ENCODE measurements at places on chromosomes 3 and 15.

- no peak for DNase-seq
Measured at GRCh38 chr15:25982736-25983135, 119.6 kb upstream of the ATP10A start.

DNA sequence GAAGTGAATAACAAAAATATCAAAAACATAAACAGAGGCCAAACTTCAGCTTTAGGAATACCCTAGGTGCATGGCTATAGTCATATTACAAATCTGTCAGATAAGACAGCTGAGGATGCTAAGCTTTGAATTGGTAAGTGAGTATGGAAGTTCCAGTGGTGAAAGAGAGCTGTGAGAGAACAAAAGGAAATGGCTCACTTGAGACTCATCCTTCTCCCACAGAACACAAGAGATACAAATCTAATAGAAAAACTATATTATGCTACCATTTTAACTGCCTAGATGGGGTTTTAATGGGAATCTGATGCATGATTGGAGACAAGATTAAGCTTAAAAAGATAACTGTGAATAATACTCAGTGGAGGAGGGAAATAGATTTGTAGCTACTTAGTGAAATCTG lies 21.5 kb upstream of the PEX5L start:
- no peak for DNase-seq

- no peak for DNase-seq
Measured at GRCh38 chr3:33789183-33789954, 9.1 kb upstream of the PDCD6IP start.

- no peak for DNase-seq
Measured at GRCh38 chr3:171778493-171778892, 31.8 kb downstream of the PLD1 start.

GRCh38 chr3:54731732-54732445 lies 196.0 kb downstream of the LRTM1 start:
- no peak for DNase-seq

DNA sequence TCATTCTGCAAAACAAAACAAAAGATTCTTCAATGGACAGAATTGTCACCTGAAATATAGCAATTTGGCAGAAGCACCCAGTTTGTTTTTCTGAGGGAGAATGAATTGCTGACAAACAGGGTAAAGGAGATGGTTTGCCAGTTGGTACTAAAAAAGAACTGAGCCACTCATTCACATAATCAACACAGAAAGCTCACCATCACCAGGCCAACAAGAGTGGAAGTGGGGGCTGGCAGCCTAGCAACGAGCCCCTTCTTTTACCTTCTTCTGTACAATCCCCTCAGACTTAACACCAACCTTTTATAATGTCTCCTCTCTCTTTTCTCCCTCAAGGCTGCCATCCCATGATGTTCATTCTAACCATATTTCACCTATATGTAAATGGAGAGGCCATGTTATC lies 5.9 kb downstream of the TOP2B start:
- no peak for DNase-seq

DNA sequence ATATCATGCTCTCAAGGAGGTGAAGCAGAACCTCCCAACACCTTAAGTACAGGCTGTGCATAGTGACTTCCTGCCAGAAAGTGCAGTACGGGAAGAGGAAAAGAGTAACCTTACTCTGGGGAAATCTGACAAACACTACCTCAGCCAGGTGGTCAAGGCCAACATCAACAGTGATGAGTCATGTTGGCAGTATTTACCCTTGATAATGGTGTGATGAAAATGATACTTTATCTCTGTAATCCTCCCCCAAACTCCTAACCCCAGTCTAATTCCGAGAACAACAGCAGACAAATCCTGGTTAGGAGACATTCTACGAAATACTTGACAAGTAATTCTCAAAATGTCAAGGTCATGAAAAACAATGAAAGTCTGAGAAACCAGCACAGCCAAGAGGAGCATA lies 26.5 kb downstream of the ANKDD1A start:
- DNase-seq: no peak

- DNase-seq: no peak
Measured at GRCh38 chr3:97763586-97764406, 762 bp upstream of the ARL6 start.

- peak; percentile 76 for DNase-seq
Measured at GRCh38 chr3:194686816-194687637, 1.3 kb downstream of the FAM43A start.

GRCh38 chr15:85942632-85943031 lies 137.0 kb upstream of the AGBL1 start:
- no peak for DNase-seq

DNA sequence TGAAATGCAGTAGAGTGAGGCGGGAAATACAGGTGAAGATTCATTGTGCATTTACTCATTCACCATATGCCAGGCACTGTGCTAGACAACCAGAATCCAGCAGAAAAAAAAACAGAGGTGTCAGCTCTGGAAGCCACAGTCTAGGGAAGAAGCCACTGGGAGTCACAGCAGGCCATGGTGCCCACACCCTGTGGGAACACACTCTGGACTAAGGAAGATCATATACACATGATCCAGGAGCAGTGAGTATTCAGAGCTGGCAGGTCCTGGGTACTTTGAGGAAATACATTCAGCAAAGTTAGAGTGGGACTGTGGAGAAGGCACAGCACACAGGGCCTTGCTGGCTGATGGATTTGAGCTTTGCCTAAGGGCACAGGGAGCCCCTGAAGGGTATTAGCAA lies 14.8 kb downstream of the FAM240A start:
- DNase-seq: no peak

- DNase-seq: peak; percentile 14
Measured at GRCh38 chr3:127485396-127486170, 105.0 kb downstream of the TPRA1 start.

GRCh38 chr3:134817297-134817696 lies 22.2 kb downstream of the EPHB1 start:
- DNase-seq: peak; percentile 51

DNA sequence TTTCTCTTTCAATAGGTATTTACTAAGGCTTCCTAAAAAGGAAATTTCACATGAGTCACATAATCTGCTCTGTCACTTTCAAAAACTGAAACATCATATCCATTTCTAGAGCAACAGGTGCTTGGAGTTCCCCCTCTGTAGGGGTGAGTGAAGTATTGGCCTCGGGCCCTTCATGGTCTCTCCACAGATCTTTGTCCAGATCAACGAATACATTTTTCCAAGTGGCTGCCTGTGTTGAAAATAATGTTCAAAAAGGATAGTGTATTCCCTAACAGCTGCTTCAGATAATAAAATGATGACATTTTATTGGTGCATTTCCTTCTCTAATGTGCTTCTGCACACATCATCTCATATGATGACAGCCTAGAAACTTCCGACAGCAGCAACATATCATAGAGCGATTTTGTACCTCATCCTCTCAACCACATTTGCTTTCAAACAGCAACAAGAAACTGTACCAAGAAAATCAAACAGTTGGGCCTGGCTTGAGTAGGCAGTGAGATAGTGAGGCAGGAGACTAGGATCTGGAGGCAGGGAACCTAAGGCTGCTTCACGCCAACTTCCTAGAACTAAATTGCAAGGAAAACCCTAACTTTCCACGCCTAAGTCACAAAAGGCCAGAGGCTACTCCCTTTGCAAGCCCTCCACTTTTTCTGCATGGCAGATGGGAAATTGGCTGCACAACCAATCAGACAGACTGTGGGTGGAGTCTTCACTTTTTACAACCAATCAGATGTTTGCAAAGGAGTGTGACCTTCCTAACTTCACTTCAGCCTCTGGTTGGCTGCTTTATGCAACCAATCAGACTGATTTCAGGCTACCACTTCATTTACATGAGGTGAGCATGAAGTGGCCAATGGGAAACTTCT lies 340.2 kb downstream of the LRRC3B start:
- no peak for DNase-seq

DNA sequence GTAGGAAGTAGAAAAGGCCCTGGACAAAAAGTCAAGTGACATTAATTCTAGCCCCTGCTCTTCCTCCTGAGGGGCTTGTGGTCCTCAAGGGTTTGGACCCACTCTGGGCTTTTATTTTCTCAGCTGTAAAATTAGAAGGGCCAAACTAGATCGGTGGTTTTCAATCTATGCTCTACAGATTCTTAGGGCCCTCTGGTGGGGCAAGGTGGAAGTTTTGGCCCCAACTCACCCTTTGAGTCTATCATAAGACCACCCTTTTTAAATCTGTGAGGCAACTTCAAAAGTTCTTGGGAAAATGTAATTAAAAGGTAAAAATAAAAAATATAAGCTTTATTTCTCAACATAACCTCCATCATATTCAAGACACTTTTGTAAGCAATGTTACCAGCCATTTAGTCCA lies 25.6 kb upstream of the CFAP161 start:
- DNase-seq: no peak

DNA sequence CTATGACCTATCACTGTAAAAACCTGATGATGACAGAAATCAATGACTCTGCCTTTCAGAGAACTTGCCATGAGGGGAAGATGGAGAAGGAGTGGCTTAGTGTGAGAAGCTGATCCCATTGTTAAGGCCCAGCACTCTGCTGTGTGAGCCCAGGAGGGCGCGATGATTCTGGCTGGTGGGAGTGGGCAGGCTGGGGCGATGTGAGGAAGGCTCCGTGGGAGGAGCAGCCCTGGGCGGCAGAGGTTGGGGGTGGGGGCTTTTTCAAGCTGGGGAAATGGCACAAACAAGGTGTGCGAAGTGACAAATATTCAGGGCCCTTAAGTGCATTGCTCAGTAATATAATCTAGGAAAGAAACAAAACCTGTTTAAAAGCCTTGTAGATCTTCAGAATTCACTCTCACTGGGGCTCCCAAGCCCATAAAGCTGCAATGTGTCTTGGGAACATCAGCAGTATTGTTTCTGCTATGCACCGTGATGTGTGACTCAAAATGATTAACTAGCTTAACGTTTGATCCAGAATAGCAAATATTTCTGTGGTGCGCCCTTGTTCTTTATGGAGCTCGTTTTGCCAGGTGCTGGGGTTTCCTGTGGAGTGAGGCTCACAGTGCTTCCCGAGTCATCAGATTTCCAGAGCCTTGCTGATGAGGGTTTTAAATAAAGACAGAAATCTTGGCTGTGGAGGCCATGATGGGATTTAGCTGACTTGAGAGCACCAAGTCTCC lies 141.0 kb downstream of the CHDH start:
- no peak for DNase-seq

DNA sequence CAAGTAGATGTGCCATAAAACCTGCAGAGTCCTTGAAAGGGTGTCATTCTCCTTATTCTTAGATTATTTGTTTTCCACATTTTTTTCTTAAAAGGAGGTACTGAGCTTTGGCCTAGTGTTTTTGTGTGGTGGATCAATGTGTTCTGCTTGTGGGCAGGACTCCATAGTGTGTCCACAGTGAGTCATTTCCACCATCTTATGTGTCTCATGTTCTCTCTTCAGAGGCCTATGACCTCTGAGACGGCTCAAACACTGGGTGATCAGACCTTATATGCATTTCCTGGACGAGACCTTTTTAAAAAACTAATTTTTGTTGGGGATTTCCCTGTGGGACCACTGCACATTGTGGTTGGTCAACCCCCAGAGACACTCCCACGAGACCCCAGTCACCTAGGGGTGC lies 93.4 kb downstream of the CHCHD4 start:
- no peak for DNase-seq

GRCh38 chr15:66603301-66604179 lies 37.7 kb upstream of the LCTL start:
- peak; percentile 86 for DNase-seq

DNA sequence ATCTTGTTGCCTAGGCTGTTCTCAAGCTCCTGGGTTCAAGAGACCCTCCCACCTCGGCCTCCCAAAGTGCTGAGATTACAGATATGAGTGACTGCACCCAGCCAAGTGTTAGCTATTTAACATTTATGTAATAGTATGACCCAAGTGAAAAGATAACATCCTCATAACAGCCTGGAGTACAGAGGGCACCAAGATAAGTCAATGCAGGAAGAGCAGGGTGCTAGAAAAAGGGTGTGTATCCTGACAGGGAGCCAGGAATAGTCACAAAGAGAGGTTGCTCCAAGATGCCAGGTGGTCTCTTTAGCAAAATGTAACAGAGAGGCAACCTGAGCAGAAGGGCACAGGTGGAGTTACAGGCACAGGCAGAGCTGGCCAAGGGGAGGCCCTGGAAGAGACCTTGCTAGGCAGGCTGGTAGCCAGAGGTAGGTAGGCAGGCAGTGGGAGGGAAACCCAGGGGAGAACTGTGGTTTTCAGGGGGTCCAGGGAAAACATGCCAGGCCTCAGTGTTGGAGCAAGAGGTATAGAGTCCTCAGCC lies 277.4 kb downstream of the ERC2 start:
- no peak for DNase-seq

- DNase-seq: no peak
Measured at GRCh38 chr3:67540198-67540894, 114.1 kb downstream of the SUCLG2 start.

- DNase-seq: peak; percentile 72
Measured at GRCh38 chr15:55588070-55588814, at the start of gene PYGO1. PYGO1 (minus strand) TSS chr15:55588345; CDS start chr15:55587883, 462 bp downstream.

GRCh38 chr15:60514261-60514881 lies 35.4 kb upstream of the ICE2 start:
- no peak for DNase-seq

DNA sequence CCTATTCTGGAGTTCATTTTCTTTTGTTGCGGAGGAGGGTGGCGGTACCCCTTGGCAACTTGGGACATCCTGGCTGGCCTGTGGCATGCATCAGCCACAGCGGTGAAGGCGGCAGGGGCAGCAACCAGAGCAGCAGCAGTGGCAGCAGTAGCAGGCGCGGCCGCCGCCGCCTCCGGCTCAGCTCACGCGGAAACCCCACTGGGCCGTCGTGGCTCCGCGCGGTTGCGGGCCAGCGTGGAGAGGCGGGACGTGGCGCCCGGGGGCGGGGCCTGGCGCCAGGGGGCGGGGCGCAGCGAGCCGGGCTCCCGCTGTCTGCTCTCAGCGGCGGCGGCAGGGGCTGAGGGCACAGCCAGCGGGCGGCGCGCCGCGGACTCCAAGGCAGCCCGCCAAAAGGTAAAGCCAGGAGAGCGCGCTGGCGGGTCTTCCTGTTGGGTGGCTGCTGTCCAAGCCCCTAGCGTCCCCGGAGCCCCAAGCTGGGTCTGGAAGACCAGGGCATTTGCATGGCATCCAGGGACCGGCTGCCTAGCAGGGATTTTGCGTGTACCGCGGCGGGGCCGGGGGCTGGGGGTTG lies 334.4 kb upstream of the THRB start:
- DNase-seq: no peak

DNA sequence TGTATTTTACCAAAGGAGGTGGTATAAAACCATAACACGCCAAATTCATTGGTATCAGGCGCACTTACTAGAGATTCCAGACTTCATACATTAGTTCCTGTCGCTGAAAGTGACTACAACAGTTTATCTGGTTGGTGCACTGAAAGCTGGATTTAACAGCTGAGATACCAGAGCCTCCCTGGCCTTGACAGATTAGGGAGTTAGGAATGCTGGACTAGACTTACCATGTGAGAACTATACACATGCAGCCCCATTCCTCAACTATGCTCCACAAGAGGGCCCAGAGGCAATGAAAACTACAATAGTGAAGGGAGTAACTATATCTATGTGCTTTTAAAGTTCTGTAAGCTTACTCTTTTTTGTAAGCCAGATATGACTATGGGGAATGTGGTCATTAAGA lies 174.4 kb downstream of the STAG1 start:
- no peak for DNase-seq

GRCh38 chr3:14503033-14503705 lies 37.0 kb downstream of the GRIP2 start:
- DNase-seq: peak; percentile 41

Measured in activated effector memory CD4-positive, alpha-beta T cell treated with anti-CD3 and anti-CD28 coated beads, Interleukin-2, amount 50 U/mL, for 16 hours (primary cell).